ENCODE measurements at places on chromosomes 1 and 21. TPM values are rescaled to one million over a fixed set of nuclear protein-coding genes. Genes with fewer than 3 reads are reported as not detected.

The SLC35F3 gene
- 7.5 TPM for total RNA-seq

The PRELP gene
- total RNA-seq, result not detected

DNA sequence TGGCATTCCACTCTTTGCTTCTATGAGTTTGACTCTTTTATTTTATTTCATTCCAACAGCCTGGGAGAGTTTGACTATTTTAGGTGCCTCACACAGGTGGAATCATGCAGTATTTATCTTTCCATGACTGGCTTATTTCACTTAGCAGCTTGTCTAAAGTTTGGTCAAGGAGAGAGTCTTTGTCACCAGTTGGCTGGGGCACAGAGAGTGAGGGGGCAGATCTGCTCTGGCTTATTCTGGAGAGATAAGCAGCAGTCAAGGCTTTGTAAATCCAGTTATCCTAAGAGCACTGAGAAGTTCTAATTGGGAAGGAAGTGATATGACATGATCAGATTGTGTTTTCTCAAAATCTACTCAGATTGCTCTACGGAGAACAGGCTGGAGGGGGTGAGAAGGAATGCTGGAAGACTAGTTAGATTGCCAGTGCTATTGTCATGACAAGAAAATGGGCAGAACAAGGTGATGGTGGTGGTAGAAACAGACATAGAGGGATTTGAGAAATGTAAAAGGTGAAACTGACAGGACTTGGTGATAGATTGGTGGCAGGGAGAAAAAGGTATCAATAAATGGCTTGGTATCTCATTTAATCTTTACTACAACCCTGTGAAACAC is 12.1 kb upstream of the CTTNBP2NL start:
- DNase-seq, result no peak

DNA sequence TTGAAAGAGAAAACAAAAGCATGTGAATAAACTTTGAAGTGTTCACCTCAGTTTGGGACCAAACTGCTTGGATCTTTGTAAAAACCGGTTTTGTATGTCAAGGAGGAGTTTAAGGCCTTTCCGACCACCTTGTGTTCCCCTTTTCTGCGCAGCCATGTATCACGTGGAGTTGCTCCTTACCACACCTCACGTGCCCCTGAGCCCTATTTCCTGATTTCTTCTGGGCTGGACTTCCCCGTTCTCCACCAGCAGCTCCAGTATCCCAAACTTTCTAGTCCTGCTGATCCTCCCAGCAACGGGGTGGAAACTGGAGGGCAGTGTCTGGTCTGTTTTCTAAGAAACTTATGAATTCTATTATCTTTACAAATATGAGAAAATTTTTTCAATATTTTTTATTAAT is 1.6 kb upstream of the SH3D21 start:
- no peak for DNase-seq

- DNase-seq, result no peak
Measured at GRCh38 chr1:244862354-244862698, 2.0 kb downstream of the HNRNPU start.

- DNase-seq, result no peak
Measured at GRCh38 chr1:239891621-239892358, 199.9 kb upstream of the FMN2 start.

DNA sequence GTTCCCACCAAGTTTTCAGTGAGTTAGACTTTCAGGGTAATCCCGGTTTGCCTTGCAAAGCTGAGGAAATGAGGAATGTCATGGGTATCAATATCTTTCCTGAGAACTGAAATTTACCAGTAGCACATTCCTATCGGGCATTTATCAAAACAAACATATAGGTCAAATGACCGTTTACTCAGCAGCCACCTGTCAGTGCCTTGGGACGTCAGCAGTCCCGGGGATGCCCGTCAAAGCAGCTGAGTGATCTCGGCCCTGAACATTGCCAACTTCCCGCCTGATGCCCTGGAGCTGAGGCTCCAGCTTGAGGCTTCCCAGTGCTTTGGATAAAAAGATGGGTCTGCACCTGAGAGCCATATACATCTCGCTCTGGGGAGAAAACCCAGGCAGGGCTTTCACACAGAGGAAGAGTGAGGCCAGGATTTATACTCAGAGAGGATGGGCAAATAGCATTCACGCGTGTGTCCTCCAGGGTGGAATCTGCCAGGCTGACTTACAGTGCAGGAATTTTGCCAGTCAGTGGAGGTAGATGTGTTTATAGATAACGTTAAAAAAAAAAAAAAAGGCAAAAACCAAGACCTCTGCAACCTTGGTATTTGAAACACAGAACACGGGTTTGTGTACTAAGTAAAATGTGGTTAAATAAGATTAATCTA is 435.7 kb upstream of the VAMP3 start:
- no peak for DNase-seq

- DNase-seq, result no peak
Measured at GRCh38 chr1:56468518-56468917, 110.8 kb downstream of the PLPP3 start.

GRCh38 chr1:58783090-58783992 is 506 bp downstream of the JUN start:
- DNase-seq, result peak; percentile 53

All from activated naive CD8-positive, alpha-beta T cell treated with anti-CD3 and anti-CD28 coated beads for 36 hours (primary cell).